ENCODE measurements at places on chromosomes 7 and 10.

DNA sequence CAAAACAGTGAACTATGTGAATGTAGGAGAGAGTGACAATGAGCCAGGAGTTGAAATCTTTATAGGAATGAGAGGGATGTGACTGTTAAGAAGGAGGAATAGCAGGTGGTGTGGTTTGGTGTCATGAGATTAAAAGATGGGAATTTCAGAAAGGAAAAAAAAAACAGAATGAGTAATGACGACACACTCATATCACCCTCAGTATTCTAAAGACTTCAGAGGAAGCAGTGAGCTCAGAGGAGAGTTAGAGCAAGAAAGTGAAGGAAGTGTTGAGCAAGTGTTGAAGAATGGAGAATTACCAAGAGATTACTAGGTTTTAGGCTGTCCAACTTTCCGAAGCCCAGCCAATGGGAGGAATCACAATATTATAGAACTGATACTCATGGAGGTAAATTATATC is 220.5 kb upstream of the HGF start:
- DNase-seq = no peak

DNA sequence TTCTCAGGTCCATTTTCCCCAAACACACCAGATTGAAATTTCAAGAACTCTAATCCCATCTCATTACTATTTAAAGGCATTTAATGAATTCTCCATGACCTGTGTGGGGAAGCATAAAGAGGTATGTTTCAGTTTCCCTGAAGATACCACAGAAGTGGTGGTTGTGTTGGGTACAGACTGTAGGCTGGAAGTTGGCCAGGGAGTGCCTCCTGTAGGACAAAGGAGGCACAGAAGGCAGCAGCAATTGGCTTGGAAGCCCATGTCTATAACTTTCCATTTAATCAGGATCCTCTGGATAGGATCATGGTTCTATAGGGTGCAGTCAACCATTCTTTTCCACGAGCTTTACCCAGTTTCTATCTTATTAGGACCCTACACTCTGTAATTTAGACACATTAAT is 8.6 kb upstream of the BET1 start:
- no peak for DNase-seq

GRCh38 chr10:28738200-28738599 is 60.9 kb downstream of the BAMBI start:
- no peak for DNase-seq

DNA sequence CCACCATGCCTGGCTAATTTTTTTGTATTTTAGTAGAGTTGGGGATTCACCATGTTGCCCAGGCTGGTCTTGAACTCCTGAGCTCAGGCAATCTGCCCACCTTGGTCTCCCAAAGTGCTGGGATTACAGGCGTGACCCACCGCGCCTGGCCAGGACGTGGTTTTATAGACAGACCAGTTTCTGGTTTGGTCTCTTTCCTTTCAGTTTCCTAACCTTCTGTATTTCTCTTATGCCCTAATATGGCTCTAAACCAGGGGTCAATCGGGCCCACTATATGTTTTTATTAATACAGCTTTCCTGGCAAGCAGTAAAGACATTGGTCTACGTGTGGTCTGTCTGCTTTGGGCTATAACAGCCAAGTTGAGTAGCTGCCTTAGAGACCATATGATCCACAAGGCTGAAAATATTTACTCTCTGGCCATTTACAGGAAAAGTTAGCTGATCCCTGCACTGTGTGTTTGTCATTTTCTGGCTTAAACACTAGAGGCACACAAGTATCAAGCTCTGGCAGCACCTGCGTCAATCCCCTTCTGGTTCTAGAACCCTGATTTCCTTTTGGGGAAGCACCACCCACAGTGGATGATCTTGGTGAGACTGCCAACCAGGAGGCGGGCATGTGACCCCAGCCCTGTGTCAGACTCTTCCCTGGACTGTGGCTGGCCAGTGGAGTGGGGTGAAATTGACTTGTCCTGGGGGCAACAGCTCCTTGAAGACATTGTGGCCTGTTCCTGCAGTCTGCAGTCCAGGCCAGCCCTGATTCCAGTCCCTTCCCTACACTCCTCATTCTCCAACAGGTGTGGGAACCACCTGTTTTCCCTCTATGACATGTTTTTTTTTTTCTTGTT is 497.2 kb downstream of the PLXNA4 start:
- no peak for DNase-seq

Data from activated T-cell treated with anti-CD3 and anti-CD28 coated beads for 24 hours (primary cell).